Kidney capillary endothelial cell (primary cell): ENCODE measurements at places on chromosomes 11 and 22.

DNA sequence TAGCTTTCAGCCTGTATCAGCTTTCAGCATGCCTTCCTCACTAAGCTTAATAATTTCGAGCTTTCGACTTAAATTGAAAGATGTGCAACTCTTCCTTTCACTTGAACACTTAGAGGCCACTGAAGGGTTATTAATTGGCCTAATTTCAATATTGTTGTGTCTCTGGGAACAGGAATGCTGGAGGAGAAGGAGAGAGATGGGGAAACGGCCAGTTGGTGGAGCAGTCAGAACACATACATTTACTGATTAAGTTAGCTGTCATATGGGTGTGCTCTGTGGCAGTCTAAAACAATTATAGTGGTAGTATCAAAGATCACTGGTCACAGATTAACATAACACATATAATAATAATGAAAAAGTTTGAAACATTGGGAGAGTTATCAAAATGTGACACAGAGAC, 106.2 kb downstream of the LRRC32 start:
- no peak for DNase-seq

GRCh38 chr11:69552951-69553350, 71.5 kb downstream of the LINC01488 start:
- DNase-seq: no peak

DNA sequence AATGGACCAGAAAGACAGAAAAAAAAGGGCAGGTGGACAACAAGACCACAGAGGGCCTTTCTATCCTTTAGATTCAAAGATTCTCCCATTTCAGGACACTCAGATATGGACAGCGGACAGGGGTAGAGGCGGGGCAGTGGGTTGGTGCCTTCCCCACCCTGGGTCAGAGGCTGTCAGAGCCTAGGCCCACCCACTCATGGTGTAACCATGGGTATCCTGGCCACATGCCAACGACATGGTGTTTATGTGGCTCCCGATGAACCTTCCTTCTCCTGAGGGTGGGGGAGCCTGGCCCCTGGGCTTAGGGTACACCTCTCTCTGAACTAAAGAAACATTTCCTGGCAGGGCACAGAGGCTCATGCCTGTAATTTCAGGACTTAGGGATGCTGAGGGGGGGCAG, 14.3 kb upstream of the P2RY2 start:
- no peak for DNase-seq

DNA sequence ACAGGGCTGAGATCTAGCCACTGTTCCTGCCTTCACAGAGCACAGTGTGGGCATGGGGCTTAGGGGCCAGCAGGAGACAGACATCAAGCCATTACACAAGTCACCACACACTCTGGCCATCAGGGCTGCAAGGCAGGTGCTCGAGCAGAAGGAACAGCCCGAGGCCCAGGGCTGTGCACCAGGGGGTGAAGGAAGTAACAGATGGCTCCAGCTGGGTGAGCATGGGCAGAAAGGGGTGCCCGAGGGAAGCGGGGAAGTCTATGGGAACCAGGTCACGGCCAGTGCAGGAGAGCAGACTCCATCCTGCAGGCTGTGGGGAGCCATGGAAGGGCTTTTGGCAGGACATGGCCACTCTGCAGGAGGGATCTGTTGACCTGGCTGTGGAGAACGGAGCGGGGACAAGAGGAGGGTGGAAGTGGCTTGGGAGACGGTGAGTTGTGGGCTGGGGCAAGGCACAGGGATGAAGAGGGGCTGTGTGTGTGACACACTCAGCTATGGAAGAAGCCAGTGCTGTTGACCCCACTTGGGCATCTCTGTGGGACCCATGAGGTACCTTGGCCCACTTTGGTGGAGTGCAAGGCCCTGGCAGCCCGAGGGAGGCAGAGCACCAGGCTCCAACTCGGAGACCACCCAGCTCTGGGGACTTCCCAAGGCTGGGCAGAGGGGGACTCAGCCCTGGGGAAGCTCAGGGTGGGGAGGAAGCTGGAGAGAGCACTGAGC, 3.6 kb downstream of the C11orf68 start:
- DNase-seq: no peak

- no peak for DNase-seq
These were observed 407.4 kb downstream of the LARGE1 start for GRCh38 chr22:33512908-33513307.

DNA sequence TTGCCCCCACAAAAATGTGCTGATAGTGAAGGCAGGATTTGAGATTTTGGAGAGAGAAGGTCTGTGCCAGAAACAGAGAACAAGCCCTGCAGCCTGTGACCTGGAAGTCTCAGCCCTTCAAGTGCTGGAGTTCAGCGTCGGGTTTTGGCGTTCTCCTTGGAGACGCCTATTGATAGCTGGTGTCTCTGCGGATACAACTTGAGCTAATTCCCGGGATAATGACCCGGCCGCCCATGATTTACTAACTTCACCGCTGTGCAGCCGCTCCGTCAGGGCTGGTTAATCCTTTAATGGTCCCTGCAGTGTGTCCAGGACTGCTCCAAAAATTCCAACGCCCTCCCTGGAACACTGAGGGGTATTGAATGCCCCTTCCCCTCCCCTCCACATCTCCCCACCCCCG, 76.6 kb downstream of the WT1 start:
- DNase-seq: no peak

DNA sequence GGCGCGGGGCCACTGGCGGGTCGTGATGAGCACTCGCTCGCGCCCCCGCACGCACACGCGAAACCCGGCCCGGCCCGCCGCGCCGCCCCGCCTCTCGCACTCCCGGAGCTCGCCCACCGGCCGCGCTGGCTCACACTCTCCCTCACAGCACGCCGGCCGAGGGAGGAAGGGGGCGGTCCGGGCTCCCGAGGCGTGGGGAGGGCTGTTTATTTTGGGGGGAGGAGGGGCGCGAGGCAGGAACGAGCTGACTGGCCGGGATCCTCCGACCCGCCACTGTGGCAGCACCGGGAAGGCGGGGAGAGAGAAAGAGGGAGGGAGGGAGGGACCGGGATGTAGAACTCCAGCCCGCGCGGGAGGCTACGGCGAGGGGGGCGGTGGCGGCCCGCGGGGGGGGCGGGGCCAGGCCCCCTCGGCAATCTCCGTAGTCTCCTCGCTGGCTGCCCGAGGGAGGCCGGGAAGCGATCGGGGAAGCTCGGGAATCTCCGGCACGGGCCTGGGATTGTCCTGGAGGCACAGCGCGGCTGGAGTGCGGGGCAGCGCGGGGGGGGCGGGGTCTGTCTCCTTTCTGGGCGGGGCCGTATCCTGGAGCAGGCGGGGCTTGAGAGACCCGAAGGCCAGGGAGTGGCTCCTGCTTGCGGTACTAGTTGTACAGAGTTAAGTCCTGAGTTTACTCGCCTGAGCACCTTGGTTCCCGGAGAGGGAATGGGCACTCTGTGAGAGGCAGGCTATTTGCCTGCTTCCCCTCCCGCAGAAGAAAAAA, at the start of gene RBFOX2:
TSS of gene RBFOX2 (minus strand) at position 179 of the 760 bp plus-strand sequence. CDS start 399 bp downstream, outside the sequence.
- DNase-seq: peak; percentile 88

DNA sequence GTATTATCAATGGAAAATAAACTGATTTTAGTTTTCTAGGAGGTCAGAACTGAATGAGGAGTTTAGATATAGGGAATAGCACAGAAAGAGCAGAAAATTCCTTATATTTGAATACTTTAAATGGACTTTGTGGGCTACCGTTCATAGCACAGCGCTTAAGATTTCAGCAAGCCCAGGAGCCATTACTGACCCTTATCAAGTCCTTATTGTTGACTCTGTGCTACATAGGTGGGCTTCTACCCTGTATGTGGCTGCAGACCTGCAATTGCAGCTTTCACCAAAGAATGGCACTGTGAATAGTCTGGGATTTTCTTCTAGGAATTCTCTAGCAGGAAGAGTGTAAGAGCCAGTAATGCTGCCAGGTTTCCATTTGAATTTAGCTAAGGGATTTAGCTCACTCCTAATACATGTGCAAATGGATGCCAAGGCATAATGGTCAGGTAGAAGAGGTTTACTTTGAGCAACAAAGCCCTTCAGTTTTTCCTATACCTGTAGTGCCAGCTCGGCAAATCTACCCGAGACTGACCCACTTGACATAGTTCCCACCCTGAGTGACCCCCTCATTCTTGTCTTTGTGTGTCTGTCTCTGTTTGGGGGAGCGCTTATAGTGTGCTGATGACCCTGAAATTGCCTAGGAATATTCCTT, 42.5 kb upstream of the DLAT start:
- no peak for DNase-seq

- no peak for DNase-seq
These were observed 16.2 kb upstream of the NNMT start for GRCh38 chr11:114279792-114280546.

DNA sequence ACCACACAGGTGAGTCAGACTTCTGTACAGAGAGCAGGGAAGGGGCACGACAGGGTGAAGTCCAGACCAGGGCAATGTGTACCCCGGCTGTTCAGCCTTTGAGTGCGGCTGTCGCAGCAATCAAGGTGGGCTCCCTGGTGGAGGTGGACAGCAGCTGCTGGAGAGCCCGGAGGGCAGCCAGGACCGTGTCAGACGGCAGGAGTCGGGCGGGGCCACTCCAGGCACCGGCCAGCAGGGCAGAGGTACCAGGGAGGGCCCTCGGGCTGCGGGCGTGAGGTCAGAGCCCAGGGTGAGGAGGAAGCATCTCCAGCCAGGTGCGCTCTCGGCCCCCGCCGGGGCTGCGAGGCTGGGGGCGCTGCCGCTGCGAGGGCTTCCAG, 802 bp upstream of the PIM3 start:
- DNase-seq: no peak

DNA sequence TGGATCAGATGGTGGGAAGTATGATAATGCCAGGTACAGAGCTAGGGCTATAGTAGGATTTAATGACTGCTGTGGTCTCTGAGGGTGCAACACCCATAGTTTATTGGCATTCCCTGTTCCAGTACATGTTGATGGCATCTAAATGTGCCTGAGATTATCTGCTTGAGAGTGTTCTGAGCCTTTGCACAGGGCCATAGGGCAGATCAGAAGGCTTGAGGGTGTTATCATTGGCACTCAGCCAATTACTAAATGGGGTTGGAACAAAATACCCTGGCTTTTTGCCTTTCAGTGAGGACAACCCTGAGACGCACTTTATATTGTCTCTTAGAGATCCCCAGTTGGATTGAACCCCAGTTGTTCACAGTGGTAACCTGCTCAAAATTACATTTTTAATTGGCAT, 6.7 kb downstream of the SLC5A12 start:
- DNase-seq: no peak

DNA sequence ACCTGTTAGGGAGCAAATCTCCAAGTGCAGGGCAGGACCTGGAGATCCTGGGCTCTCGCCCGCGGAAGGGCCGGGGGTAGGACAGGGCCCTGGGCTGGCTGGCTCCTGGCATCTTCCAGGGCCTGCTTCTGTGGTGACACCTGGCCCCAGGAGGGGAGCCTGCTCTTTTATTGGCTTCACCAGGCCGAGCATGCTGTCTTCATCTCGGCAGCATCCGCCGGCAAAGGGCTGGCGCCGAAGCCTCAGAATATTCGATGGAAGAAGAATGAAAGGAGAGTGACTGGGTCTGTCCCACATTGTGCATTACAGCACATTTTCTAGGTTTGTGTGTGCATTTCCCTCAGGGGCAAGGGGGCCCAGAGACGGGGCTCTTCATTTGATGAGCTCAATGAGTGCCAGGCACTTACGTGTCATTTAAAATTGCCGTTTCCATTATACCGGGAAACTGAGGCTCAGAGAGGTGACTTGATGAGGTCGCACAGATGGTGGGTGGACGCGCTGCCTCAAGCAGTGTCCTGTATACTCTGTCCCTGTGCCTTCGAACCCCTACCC, 70.0 kb downstream of the RBX1 start:
- no peak for DNase-seq

DNA sequence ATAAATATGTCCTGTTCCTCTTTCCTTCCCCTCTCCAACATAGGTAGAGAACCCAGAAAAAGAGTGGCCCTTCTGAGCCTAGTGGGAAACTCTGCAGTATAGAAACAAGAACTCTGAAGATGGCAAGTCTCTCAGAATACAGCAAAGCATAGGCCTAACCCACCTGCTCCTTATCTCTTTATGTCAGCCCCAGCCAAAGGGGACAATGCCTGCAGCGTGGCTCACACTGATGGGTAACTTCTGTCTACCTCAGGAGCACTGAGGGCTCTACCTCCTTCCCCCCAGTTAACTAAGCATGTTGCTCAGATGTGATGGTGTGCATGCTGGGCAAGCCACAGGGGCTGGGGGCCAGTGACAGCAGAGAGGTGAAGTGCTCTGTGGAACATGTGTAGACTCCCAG, 4.9 kb upstream of the NRIP3 start:
- DNase-seq: no peak

DNA sequence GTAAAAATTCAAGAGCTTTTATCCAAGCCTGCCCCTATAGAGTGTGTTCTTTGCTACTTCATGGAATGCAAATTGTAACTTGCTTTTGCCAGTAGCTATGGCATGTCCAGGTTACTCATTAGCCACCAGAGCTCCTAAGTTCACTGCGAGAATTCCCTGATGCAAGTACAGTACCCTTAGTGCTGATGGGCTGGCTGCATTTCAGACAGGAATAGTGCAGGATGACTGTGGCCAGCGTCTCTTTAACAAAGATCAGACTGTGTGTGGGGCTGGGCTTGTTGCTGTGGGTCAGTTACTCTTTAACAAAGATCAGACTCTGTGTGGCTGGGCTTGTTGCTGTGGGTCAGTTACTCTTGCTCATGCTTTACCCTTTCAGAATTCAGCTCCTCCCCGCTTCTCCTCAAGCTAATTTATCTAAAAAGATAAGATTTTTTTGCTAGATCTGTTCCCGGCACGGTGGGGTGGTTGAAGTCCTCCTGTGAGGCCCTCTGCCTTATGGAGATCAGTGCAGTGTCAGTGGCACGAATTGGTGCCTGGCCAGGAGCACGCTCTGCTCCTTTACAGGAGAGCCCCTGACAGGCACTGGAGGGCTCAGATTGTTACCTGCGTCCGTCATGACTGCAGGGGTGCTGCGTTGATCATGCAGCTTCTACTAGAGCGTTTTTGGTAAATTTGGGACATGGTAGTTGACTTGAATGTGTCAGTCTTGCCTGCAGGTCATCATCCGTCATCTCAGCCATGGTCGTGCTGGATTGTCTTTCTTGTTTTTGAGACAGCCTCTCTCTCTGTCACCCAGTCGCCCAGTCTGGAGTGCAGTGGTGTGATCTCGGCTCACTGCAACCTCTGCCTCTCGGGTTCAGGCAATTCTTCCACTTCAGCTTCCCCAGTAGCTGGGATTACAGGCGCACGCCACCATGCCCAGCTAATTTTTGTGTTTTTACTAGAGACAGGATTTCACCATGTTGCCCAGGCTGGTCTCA, 27.0 kb downstream of the AP2A2 start:
- no peak for DNase-seq

- no peak for DNase-seq
These were observed 9.5 kb downstream of the MACROD1 start for GRCh38 chr11:64156235-64157011.

GRCh38 chr11:120667281-120667680, 155.7 kb downstream of the GRIK4 start:
- DNase-seq: no peak

DNA sequence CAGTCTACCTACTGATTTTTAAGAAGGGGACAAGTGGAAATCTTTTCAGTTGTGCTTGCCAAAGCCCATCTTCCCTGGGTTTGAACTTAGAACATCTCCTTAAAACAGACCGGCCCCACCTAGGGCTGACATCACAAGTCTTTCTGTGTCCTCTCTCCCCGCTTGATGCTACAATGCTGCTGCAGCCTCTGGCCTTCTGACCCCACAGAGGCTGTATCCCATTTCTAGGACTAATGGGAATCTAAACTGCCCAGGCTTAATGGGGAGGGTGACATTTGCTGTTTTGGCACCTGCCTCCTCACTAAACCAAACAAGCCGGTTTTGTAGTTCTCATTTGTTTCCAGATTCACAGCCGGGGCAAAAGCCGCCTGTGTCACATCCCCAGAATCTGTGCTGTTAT, 121.3 kb upstream of the CADM1 start:
- no peak for DNase-seq
